HAP-1 (cell line): ENCODE measurements at places on chromosomes 5 and 9.

DNA sequence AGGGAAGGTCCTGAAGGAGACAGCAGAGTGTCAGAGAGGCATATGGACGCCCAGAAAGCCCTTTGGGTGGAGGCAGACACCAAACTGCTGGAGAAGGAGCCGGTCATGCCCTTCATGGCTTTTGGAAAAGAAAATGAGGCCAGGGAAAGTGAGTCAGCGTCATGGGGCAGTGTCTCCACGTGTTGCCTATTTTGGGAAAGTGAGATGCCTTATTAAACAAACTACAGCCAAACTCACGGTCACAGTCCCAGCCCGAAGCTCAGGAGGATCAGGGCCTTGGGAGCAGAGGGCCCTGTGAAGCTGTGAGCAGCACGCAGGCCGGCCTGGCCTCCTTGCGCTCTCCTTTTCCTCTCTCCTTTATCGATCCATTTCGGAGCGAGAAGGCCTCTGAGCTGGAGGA, 25.0 kb downstream of the RGS3 start:
- no peak for DNase-seq

GRCh38 chr9:125915606-125916005, 168.4 kb downstream of the PBX3 start:
- no peak for DNase-seq

DNA sequence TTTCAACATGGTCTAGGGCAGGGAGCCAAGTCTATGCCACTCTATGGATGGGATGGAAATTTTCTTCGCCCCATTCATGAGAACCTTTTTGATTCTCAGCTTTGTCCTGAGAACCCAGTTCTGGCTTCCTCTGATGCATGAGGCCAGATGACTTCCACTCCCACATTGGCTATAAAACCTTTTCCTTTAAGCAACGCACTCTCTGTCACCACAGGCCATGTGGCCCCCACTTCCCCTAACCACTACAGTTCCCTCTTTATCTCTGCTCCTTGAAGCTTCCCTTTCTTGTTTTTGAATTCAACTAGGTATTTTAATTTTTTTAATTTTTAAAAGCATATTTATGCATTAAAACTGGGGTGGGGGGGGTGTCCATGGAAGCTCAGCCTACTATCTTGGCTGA, 401.3 kb downstream of the ENC1 start:
- DNase-seq, result no peak

GRCh38 chr5:128667152-128667551, 129.1 kb upstream of the FBN2 start:
- no peak for DNase-seq
